Hematopoietic multipotent progenitor cell treated with erythropoietin and hydrocortisone succinate and interleukin-3 and kit ligand, for 15 days (in vitro differentiated cells): ENCODE measurements at places on chromosomes 1 and 21.

GRCh38 chr1:47934243-47934805, 62.9 kb downstream of the TRABD2B start:
- no peak for DNase-seq

GRCh38 chr1:41613689-41614574, 129.4 kb upstream of the EDN2 start:
- DNase-seq = no peak

DNA sequence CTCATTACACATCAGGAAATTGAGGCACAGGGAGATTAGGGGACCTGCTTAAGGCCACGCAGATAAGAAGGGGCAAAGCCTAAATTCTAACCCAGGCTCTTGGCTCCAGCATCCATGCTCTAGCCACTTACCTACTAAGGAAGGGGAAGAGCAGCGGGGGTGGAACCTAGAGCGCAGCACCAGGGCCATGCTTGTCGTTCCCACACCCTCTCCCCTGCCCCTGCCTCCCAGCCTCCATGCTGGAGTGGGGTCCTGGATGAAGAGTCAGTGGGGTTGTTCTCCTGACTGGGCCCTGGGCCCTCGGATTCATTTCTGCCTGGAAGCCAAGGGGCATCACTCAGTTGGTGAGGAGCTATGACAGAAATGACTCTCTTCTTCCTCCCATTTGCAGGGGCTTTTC, 133.3 kb downstream of the FOXD2 start:
- no peak for DNase-seq

- no peak for DNase-seq
These were observed 55.1 kb downstream of the PRDX6 start for GRCh38 chr1:173532237-173532636.

DNA sequence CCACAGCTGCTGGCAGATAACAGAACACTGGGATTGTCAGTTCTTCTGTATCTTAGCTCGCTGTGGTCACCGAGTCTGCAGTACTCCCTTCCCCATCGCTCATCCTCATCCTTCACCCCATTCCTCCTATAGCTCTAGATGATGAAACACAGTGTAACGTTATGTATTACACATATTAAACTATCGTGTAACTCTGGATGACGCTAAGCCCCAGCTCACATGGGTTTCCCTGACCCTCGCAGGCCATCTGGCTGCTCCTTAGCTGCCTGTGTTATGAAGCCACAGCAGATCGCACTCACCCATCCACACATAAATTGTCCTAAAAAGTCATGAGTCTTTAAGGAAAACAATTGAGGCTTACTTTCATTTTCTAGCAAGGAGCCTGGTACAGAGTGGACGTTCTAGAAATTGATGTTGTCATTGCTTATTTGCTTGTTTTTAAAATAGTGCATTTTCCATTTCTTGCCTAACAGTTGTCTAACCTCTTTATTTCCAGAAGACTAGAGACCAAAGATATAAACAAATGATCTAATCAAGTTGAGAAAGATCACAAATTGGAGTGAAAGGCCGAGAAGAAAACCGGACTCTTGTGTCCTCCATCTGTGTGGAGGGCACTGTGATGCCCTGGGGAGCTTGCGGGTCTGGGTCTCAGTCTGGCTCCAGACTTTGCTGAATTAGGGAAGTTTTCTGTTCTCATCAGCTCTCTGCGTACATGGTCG, 24.3 kb upstream of the PCP4 start:
- DNase-seq = no peak

- DNase-seq = peak; percentile 64
These were observed 13.6 kb downstream of the LRRC42 start for GRCh38 chr1:53959664-53960250.

GRCh38 chr21:14675774-14676530, 129.8 kb upstream of the SAMSN1 start:
- DNase-seq = no peak

DNA sequence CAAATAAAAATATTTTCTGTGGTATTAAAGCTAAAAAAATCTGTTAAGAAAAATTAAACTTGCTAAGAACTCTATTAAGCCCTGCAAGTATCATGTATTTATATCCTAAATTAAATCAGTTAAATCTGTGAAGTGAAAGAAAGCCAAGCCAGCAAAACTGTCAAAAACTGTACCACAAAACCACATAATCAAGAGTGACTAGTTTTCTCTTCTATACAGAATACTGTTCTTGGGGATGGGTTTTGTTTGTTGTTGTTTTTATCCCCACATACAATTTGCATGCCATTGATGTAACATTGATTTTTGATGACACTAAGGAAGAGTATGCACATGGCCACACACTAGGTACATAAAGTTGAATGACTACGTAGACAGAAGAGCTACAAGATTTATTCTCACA, 20.4 kb downstream of the DPH5 start:
- DNase-seq = no peak

- DNase-seq = no peak
These were observed 85.0 kb upstream of the AK4 start for GRCh38 chr1:65063025-65063424.

- peak; percentile 23 for DNase-seq
These were observed 906 bp upstream of the ADARB1 start for GRCh38 chr21:45073301-45074047.

GRCh38 chr1:38360807-38361206, 314.2 kb upstream of the POU3F1 start:
- DNase-seq = no peak

DNA sequence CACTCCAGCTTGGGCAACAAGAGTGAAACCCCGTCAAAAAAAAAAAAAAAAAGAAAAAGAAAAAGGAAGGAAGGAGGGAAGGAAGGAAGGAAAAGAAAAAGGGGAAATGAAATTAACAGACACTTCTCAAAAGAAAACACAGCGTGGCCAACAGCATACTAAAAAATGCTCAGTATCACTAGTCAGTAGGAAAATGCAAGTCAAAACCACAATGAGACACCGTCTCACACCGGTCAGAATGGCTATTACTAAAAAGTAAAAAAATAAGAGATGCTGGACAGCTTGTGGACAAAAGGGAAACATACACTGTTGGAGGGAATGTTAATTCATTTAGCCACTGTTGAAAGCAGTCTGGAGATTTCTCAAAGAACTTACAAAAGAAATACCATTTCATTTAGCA, 369.5 kb upstream of the BRINP3 start:
- no peak for DNase-seq

DNA sequence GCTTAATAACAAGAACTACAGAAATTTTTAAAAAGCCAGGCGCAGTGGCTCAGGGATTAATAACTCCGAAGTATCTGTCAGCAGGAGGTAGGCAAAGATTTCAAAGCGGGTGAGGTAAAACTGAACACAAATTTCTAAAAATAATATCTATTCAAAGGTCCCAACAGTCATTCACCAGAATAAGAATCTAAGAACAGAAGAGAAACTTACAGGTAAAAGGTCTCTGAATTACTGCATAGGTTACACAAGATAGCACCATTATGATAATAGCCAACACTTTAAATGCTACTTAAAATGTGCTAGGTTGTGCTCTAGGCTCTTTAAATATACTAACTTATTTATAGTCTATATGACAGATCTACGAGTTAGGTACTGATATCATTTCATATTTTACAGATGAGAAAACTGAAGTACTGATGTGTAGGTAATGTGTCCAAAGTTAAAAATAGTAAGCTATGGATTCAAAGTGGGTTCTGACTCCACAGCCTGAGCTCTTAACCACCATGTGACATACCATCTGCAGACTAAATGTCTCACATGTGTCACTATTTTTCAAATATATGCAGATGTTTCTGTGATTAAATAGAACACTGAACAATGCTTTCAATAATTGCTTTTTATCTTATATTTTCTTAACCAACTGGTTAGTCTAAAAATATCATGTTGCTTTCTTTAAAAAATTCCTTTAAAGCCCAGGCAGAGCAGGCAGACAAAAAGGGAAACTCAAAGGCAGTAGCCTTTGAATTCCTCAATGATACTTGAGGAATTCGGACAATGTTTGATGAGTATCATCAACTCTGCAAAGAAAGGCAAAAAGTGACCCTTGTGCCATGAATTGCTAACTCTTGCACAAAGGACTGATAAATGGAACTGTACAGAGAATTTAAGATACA, 80.5 kb upstream of the TTC39A start:
- no peak for DNase-seq

DNA sequence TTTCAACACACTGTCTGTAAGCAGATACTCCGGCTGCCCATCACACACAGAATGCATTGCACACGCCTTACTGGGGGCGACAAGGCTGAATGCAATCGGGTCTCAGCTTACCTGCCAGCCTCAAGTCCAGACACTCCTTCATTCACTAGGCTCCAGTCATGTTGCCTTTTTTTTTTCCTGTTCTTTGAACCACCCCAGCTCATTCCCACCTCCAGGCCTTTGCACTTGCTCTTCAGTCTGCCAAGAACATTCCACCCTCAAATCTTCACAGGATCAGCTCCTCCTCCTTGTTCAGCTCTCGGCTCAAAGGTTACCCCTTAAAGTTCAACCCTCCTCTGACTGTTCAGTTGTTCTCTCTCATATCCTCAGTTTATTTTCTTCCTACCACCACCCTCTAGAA, 181.9 kb upstream of the ESRRG start:
- no peak for DNase-seq

- no peak for DNase-seq
These were observed 5.0 kb downstream of the PCNX2 start for GRCh38 chr1:233290396-233291034.

- no peak for DNase-seq
These were observed 38.1 kb upstream of the GREM2 start for GRCh38 chr1:240649733-240650721.

- peak; percentile 15 for DNase-seq
These were observed 1.1 kb downstream of the CTPS1 start for GRCh38 chr1:40980453-40981121.

DNA sequence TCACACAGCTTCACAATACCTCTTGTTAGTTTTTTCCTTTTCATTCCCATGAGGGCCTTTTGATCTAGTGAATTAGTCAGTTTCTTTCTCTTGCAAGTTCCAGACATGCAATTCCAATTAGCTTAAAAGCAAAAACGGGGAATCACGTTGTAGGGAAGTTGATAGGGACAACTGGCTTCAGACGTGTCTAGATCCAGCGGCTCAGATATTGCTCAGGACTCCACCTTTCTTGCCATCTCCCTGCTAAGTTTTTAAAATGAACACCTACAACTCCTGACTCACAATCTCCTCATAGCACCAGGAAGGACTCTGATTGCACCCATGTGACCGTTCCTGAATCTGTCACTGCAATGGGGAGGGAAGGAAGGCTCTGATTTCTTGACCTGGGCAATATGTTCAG, 63.8 kb upstream of the ARHGAP29 start:
- no peak for DNase-seq

GRCh38 chr1:51715369-51715768, 98.5 kb downstream of the OSBPL9 start:
- DNase-seq = no peak

- no peak for DNase-seq
These were observed 9.6 kb upstream of the PIGK start for GRCh38 chr1:77228836-77229235.

DNA sequence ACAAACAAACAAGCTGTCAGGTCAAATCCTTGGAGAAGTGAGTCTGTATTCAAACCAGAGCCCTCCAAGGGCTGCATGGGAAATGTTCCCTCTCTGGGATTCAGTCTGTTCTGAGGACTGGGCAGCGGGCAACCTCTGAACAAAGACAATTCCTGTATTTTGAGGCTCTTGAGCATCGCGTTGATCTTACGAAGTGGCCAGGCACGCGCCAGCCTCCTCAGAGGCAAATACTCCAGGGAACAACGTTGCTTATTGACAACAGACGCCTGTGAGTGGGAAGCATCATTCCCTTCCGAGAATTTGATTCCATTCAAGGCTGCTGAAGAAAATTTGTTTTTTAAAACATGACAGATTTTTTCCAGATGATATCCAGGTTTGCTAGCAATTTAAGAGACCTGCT, 20.0 kb upstream of the TACSTD2 start:
- no peak for DNase-seq

GRCh38 chr1:53442299-53442698, 16.9 kb upstream of the DMRTB1 start:
- no peak for DNase-seq

DNA sequence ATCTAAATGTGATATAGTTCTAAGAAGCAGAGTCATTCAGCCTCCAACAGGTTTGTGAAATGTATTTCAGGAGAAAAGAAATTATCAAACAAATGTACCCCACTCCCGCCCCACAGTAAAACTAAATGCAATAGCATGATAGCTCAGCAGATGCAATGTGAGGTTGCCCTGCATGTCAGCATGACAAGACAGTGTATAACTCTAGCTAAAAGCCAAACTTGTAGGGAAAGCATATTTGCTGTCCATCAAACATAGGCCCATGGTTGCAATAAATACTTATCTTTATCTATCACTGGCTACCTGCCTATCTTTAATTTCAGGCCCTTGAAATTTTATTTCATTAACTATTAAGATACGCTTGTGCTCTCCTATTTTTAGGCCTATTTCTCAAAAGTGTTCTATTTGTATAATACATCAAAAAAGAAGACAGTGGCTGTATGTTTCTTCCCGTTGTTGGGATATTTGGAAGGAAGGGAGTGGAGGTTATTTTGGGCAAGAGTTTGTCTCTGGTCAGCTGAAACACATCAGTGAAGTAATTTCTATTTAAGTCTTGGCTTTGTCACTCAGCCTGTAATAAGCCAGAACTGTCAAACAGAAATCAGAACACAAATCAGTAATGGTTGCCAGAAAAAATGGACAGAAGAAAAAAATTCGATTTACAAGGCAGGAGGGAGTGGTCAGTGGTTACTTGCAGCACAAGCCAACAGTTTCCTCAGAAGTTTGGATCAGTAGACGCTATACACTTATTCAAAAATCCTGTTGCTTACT, 307.4 kb upstream of the ADGRL2 start:
- no peak for DNase-seq

- no peak for DNase-seq
These were observed 39.2 kb downstream of the MAB21L3 start for GRCh38 chr1:116150368-116150767.

GRCh38 chr1:225886159-225887029, 2.6 kb downstream of the LEFTY1 start:
- no peak for DNase-seq

GRCh38 chr21:33196941-33197374, 32.8 kb upstream of the IFNAR2 start:
- peak; percentile 83 for DNase-seq

DNA sequence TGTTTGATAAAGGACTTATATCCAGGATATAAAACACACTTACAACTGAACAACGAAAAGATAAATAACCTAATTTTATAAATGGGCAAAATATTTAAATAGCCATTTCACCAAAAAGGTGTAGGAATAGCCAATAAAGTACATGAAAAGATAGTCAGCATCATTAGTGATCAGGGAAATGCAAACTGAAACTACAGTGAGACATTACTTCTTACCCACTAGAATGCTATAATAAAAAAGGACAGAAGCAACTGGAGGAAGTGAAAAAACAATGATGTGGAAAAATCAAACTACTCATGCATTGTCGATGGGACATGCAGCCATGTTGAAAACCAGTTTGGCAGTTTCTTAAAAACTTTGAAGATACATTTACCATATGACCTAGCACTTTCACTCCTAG, 43.4 kb upstream of the HSD3B1 start:
- no peak for DNase-seq

- DNase-seq = no peak
These were observed 19.1 kb downstream of the USP48 start for GRCh38 chr1:21763694-21764419.

- DNase-seq = no peak
These were observed 26.4 kb upstream of the PPP1R15B start for GRCh38 chr1:204437796-204438570.
